B cell (primary cell): ENCODE measurements at places on chromosomes 4 and X.
A peak's percentile ranks its signal among the peaks of the same experiment; 100 is the strongest.

DNA sequence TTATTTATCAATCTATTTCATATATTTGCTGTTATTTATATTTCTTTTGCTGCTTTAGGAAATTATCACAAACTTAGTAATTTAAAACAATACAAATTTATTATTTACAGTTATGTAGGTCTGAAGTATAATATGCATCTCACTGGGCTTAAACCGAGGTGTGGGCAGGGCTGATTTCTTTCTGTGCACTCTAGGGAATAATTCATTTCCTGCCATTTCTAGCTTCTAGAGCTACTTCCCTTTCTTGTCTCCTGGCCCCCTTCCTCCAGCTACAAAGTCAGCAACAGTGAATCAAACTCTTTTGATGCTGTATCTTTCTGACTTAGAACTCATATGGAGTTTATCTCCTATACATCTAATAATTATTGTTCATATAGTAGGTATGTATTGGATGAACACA, 303.5 kb upstream of the ARSJ start:
- peak; percentile 37 for DNase-seq

DNA sequence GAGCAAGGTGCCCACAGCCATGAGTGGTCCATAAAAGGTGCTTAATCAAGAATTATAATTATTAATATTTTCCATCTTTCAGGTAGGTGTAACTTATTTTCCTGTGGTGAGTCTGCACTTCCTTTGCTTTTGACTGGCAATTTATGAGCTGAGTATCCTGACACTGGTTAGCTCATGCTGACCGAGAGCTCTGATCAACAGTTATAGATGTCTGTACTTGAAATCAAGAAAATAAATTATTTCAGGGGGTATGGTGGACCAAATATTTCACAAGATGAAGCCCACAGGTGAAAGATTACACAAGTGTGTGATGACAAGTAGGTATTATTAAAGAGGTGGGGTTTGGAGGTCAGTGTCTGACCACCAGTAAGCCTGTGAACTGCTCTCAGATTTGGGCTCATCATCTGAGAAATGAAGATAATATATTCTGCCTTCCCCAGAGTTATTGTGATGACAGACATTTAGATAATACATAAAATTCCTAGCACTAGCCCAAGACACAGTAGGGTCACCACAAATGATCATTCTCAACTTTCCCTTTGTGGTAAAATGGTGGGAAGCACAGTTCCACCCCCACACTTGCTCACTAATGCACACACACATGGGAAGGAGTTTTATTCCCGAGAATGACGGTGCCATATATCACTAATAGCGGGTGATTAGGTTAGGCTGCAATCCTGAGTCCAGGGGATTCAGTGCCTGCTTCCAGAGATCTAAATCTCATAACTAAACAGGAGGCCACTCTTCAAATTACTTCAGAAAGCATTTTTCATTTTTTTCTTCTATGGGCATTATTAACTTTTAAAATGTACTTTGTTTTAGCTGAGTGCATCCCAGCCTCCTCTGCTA, 34.0 kb upstream of the PACRGL start:
- no peak for DNase-seq

DNA sequence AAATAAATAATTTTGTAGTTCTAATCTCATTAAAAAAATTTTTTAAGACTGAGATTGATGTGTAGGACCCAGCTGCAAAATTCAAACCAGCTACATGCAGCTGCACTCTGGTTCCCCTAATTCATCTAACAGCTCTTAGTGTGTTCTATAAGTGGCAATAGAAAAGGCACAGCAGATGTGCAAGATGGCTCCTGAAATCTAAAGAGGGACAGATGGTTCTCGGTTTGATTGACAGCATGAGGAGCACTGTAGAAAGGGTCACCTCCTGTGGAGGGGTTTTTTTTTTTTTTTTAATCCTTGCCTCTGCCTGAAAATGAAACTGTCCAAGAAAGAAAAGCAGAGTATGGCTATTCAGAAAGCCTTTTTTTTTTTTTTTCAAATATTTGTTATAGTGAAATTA, 16.9 kb upstream of the OCIAD1 start:
- no peak for DNase-seq

GRCh38 chr4:83961575-83961974, 425.7 kb downstream of the GPAT3 start:
- DNase-seq: no peak

DNA sequence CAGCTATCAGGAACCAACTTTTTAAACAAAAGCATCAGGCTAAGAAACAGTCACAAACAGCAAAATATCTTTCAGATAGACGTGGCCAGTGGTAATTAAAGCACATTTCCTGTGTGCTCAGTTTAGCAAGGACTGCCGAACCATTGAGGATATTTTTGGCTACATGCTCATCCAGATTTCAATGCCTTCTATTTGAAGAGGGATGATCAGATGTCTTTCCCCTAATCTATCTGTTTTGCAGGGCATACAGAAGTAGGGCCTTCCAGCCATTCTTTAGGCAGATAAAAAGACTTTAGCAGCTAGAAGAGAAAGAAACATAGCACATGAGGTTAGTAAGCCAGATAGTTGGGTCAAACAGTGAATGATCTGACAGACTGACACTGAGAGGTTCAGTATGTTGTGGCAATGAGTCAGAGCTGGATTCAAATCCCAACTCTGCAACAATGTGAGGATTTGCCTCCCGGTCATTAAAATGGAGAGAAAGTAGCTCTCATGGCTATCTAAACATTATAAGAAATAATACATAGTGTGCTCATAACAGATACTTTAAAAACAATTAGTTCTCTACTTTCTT, 100.0 kb upstream of the PRKG2 start:
- DNase-seq: no peak

GRCh38 chrX:30060718-30061117, 154.6 kb upstream of the MAGEB2 start:
- DNase-seq: no peak

DNA sequence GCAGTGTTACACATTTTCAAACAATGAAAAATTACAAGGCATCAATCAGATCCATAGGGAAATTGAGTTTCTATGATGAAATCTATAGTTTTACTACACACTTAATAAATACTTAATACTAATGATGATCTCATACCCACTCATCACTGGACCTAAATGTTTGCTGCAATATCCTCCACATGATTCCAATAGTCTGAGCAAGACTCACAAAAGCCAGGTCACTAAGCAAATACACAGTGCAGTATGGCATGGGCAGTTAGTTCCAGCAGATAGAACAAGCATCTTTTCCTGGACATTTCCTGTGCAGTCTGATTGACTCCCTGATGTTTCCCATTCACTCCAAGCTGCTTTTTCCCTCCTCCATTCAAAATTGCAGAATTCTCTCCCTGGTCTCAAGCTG, 109.0 kb upstream of the ATOH1 start:
- no peak for DNase-seq

DNA sequence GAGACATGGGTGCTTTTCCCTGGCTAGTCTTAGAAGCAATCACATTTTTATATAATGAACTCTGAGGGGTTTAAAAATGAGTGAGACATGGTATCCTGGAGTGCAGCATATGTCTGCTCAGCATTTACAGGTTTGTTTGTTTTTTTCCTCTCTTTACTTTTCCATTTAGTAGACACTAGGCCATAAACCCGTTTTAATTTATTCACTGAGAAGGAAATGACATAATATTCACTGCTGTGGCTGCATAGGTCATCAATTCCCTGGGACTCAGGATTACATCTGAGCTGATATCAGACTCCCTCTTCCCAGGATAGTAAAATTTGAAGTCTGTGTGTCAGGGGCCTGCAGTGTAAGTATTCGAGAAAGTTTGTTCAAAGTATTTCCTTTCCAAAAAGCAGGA, 178.9 kb upstream of the SPRY1 start:
- DNase-seq: no peak

DNA sequence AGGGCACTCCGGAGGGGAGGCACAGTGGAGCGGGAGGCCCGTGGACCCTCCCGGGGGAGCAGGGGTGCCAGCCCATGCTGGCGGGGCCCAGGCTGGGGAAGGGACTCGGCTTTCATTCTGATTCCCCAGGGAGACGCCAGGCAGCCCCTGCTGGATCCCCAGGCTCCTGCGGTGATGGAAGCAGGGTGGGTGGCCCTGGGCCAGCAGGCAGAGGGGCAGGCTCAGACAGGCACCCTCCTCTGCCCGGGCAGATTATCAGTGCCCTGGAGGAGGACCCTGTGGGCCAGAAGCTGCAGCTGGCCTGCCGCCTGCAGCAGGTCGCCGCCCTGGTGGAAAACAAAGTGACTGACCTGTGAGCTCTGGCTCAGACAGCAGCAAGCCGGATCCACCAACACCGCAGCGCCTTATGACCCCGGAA, 2.1 kb upstream of the SRPK3 start:
- no peak for DNase-seq

DNA sequence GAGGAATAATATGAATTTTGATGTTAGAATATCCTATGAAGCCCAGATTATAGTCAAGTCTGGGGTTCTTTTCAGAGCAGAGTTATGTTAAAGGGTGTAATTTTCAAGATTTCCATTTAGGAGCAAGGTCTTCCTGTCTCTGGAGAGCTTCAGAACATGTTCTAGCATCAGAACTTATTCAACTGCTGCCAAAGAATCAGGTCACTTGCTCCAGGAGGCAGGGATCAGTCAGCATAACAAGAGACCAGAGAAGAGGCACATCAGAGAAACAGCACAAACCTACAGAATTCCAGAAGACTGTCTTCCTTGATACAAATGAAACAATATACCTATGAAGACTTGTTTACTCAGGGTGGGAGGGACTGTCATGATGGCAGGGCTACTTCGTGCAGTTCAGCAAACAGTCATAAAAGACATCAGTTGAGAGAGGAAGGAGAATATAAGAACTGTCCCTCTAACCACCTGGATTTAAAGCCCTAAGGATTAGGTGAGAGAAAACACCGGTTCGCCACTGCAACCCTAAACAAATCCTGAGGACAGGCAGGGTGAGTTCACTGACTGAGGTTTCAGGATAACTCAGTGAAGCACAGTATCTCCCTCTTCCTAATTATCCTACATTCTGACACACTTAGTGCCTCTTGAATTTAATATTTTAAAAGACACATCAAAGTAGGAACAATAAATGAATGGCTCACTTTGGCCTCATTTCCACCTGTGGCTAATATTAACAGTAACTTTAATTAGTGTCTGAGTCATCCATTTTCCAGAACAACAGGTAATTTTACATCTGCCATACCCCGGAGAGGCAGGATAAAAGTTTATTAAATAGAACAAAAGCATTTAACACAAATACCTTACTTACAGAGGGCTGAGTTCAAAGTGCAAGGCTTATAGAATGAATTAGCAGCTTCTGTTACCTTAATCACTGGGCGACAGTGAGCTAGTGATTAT, 93.0 kb downstream of the HDAC8 start:
- no peak for DNase-seq

DNA sequence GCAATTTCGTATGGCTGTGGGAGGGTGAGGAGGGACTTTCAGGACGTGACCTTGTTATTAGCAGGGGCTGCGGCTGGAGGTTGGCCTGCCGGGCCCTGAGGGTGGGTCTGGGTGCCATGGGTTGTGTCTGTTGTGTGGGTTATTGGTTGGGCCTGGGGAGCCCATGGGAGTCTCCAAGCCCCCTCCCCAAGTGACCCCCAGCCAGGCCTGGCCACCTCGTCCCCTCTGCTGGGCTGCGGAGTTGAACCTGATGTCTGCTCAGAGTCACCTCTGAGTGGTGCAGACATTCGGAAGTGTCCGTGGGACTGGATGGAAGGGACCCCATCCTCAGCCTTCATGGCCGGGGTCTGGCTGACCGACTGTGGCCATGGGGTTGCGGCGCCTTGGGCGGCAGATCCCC, 67.7 kb downstream of the TRMT44 start:
- no peak for DNase-seq

- no peak for DNase-seq
Measured at GRCh38 chr4:176981074-176981473, 188.4 kb upstream of the VEGFC start.
